ENCODE measurements at places on chromosomes 3 and 15. TPM values are rescaled to one million over a fixed set of nuclear protein-coding genes. Genes with fewer than 3 reads are reported as not detected.

DNA sequence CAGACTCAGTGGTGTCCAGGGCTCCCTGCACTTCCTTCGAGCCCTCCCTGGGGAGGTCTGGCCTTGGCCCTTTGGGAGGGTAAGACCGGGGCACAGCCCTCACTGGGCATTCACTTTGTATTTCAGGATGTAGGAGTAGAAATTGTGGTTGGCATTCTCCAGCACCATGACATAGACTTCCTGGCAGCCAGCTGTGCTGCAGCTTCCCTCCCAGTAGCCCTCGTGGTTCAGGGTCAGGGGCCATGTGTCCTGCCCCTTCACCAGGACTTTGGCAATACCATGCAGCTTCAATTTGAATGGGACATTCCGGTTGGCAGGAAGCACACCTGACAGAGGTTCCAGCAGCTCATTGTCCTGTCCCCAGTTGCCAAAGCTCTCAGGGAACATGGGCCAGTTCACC is 47.3 kb downstream of the KY start:
- no peak overlapping the region for H3K4me3 ChIP-seq
- H3K27me3 ChIP-seq = no peaks in the 10 kb centered on the region
- no peak for DNase-seq

The P3H2 gene
- total RNA-seq = 0.89 TPM

GRCh38 chr3:9244495-9245183 is 4.8 kb downstream of the SRGAP3 start:
- H3K36me3 ChIP-seq = no peaks in the 10 kb centered on the region
- H3K27ac ChIP-seq = no peak overlapping the region
- no peak overlapping the region for H3K4me3 ChIP-seq
- peaks cover 24% of the 10 kb centered on the region for H3K4me1 ChIP-seq

The CLDN1 gene
- total RNA-seq = 0.25 TPM

DNA sequence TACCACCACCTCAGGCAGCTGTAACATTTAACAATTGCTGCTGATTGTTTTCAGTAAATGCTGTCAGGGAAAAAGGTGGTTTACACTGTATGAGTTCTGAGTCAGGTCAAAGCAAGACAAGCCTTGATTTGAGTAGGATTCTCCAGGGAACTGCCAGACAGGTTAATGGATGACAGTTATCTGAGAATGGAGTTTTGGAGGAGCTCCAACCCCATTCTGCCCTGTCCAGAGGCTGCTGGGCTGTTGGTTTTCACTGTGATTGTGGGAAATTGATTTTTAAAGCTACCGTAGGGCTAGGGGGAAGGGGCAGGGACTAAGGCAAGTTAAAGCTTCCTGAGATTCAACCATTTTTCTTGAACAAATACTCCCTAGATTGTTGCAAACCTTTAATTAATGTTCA is 39.9 kb downstream of the TICRR start:
- no peak for DNase-seq
- no peak overlapping the region for H3K27ac ChIP-seq
- no peaks in the 10 kb centered on the region for H3K36me3 ChIP-seq
- H3K4me3 ChIP-seq = no peak overlapping the region

- no peak for DNase-seq
- no peak overlapping the region for H3K27ac ChIP-seq
- H3K27me3 ChIP-seq = no peaks in the 10 kb centered on the region
- no peaks in the 10 kb centered on the region for H3K36me3 ChIP-seq
These were observed 919.3 kb downstream of the TUSC7 start for GRCh38 chr3:117628823-117629291.

- no peak overlapping the region for H3K4me3 ChIP-seq
- DNase-seq = no peak
- no peak overlapping the region for H3K27ac ChIP-seq
- H3K4me1 ChIP-seq = no peaks in the 10 kb centered on the region
These were observed 60.9 kb downstream of the MSL2 start for GRCh38 chr3:136135039-136135802.

The PARP15 gene
- 0.51 TPM for total RNA-seq

The ROPN1 gene
- total RNA-seq = not detected

All from gastrocnemius medialis (tissue), 4 donors.